ENCODE measurements at places on chromosomes 5 and 9.

DNA sequence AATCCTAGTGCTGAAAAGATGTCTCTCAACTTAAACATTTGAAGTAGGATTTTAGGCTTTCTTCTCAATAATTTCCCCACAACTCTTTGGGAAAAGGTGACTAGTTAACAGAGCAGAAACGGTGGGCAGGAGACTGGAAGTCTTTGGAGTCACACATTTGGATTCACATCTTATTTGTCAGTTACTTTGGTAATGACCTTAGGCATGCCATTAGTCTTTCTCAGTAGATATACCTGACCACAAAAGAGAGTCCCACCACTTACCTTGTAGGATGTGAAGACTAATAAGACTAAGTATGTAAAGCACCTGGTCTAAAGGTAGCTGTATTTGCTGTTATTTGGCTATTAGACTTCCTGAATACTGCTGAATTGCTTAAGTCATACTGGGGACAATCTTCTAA, 35.4 kb downstream of the DAP start:
- peaks cover 4% of the 10 kb centered on the region for H3K36me3 ChIP-seq
- H3K27ac ChIP-seq, result peak overlapping the region; percentile 94
- peaks cover 81% of the 10 kb centered on the region for H3K4me1 ChIP-seq

- H3K36me3 ChIP-seq, result no peaks in the 10 kb centered on the region
- no peak overlapping the region for H3K27ac ChIP-seq
- peak; percentile 85 for DNase-seq
- peaks cover 42% of the 10 kb centered on the region for H3K4me1 ChIP-seq
- peaks cover 5% of the 10 kb centered on the region for H3K27me3 ChIP-seq
These were observed 4.8 kb upstream of the ST6GALNAC4 start for GRCh38 chr9:127921557-127922120.

GRCh38 chr9:69468380-69468779, 143.4 kb downstream of the ENTREP1 start:
- H3K4me3 ChIP-seq, result no peak overlapping the region
- DNase-seq, result no peak
- H3K4me1 ChIP-seq, result no peaks in the 10 kb centered on the region

DNA sequence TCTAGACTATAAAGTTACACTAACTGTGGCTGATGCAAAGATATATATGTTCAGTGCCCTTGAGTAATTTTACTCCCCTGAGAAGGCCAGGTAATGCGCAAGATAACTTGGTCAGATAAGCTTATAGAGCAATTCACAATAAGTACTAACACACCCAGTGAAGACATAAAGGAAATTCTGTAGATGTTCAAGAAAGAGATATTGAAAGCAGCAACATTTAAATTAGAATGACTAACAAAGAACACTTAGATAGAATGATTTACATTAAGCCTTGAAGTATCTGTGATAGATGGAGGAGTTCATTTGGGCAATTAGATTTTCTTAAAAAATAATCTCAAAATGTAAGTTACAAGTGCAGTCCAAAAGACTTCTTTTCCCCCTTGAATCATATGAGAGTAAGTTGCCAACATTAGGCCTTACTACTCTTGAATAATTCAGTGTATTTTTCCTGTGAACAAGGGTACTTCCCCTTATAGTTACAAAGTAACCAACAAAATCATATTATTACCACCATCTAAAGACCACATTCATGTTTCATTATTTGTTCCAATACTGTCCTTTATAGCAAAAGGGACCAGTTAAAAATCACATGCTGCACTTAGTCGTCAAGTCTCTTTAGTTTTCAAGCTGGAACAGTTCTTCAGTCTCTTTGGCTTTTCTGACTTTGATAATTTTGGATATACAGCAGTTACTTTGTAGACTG, 44.4 kb upstream of the ELOVL7 start:
- DNase-seq, result no peak
- no peaks in the 10 kb centered on the region for H3K4me1 ChIP-seq
- no peak overlapping the region for H3K27ac ChIP-seq
- no peaks in the 10 kb centered on the region for H3K27me3 ChIP-seq

DNA sequence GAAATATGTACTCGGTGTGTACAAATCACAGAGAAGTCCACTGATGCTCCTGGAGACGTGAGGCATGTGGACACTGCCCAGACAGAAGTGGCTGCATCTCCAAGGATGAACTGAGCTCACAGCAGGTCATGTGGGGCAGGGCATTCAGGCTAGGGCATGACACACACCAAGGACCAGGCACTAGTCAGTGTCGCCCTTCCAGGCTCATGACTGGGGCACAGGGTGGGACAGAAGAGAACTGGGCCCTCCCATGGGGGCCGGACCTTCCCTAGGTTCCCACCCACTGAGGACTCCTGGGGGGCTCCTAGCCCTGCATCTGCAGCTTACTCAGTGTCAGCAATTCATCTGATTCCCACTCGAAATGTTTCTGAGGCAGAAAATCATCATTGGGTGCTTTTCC, 256.8 kb upstream of the IRX4 start:
- no peak overlapping the region for H3K27ac ChIP-seq
- H3K4me3 ChIP-seq, result no peak overlapping the region
- DNase-seq, result no peak

GRCh38 chr5:16784843-16785791, 151.0 kb downstream of the MYO10 start:
- H3K27ac ChIP-seq, result no peak overlapping the region
- DNase-seq, result no peak
- H3K27me3 ChIP-seq, result no peaks in the 10 kb centered on the region
- peaks cover 12% of the 10 kb centered on the region for H3K4me1 ChIP-seq
- H3K4me3 ChIP-seq, result no peak overlapping the region

DNA sequence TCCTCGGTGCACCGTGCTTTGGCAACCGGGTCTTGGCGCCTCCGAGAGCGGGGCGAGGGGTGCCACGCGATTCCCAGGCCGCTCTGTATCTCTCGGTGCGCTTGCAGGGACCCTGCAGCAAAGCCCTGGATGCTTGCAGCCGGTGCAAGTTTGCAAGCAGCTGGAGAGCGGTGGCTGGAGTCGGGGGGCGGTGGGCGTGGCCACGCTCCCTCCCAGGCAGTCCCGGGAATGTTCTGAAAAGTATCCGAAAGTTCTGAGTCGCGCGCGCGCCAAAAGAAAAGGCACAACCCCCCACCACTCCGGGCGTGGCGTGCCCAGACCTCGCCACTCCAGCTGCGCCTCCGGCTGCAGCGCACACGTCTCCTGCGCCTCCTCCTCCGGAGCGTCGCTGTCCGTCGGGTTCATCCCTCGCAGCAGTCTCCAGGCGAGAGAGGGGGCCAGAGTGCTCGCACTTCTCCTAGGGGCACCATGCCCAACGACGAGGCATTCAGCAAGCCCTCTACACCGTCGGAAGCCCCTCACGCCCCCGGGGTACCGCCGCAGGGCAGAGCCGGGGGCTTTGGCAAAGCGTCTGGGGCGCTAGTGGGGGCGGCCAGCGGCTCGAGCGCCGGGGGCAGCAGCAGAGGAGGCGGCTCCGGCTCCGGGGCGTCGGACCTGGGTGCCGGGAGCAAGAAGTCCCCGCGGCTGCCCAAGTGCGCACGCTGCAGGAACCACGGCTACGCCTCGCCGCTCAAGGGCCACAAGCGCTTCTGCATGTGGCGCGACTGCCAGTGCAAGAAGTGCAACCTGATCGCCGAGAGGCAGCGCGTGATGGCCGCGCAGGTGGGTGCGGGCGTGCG, at the start of gene DMRT1:
Gene DMRT1, plus strand, starts transcription at position 327 of the 839 bp plus-strand sequence. Its CDS starts 142 bp downstream, at position 469.
- no peak for DNase-seq
- no peaks in the 10 kb centered on the region for H3K36me3 ChIP-seq
- H3K27ac ChIP-seq, result no peak within 1 kb of the TSS
- H3K27me3 ChIP-seq, result peaks cover 27% of the 10 kb centered on the region
- H3K4me1 ChIP-seq, result no peaks in the 10 kb centered on the region

GRCh38 chr9:109585796-109586195, 87.7 kb upstream of the PTPN3 start:
- H3K4me1 ChIP-seq, result peaks cover under 1% of the 10 kb centered on the region
- H3K36me3 ChIP-seq, result no peaks in the 10 kb centered on the region
- no peak overlapping the region for H3K4me3 ChIP-seq
- DNase-seq, result no peak
- H3K27ac ChIP-seq, result no peak overlapping the region
- no peaks in the 10 kb centered on the region for H3K27me3 ChIP-seq

- H3K27me3 ChIP-seq, result no peaks in the 10 kb centered on the region
- H3K4me1 ChIP-seq, result peaks cover 9% of the 10 kb centered on the region
- no peaks in the 10 kb centered on the region for H3K36me3 ChIP-seq
- H3K4me3 ChIP-seq, result no peak overlapping the region
- no peak for DNase-seq
- H3K27ac ChIP-seq, result peak overlapping the region; percentile 30
These were observed 35.0 kb upstream of the LIFR start for GRCh38 chr5:38591523-38591849.

- no peak for DNase-seq
- H3K36me3 ChIP-seq, result no peaks in the 10 kb centered on the region
- no peak overlapping the region for H3K4me3 ChIP-seq
- H3K4me1 ChIP-seq, result peaks cover 9% of the 10 kb centered on the region
- no peaks in the 10 kb centered on the region for H3K27me3 ChIP-seq
These were observed 12.0 kb upstream of the PHYKPL start for GRCh38 chr5:178244576-178244975.

DNA sequence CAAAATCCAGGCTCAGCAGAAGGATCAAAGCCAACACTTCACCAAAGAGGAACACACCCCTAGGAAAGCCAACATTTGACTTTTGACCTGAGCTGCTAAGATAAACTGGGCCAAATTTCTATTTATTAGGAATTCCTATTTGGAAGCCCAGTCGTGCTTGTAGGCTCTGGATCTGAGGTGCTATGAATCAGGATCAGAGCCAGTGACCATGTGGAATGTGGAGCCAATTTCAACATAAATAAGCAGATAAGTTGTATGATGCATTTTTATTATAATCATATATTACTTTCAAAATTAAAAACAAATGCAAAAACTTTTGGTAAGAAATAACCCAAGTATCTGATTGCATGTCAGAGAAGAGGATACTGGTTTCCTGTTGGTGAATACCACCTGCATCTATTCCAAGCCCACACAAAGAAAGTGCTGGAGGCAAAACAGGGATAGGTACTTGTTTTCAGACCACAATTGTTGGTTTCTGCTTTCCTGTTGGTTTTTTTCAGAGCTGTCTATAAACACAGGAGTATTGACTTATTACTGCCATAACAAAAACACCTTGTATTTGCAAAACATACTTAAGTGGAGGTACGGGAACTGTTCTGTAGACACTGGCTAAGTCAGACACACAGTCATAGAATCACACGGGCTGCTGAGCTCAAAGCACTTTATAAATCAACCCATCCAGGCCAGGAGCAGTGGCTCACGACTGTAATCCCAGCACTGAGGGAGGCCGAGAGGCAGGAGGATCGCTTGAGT, 52.8 kb downstream of the ARL15 start:
- H3K4me1 ChIP-seq, result peaks cover 9% of the 10 kb centered on the region
- H3K27ac ChIP-seq, result no peak overlapping the region
- H3K4me3 ChIP-seq, result no peak overlapping the region
- no peaks in the 10 kb centered on the region for H3K27me3 ChIP-seq
- no peaks in the 10 kb centered on the region for H3K36me3 ChIP-seq
- DNase-seq, result no peak

DNA sequence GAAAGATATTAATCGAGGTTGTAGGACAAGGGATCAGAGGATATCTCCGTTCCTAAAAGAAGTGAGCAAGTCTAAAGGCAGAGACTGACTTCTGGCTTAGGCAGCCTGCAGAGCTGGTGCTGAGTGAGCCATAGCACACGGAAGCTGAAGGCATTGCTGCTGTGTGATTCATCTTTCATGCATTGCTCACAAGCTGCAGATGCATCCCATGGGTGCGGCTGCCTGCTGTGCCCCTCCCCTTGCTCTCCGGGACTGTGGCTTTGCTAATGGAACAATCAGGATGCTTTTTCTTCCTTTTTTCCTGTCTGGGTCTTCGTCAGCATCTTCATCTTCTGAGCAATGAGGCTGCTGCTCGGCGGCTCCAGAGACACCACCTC, 341.4 kb downstream of the DIRAS2 start:
- peak; percentile 80 for DNase-seq
- H3K4me3 ChIP-seq, result no peak overlapping the region

- no peaks in the 10 kb centered on the region for H3K36me3 ChIP-seq
- no peak overlapping the region for H3K27ac ChIP-seq
- H3K4me1 ChIP-seq, result no peaks in the 10 kb centered on the region
- H3K27me3 ChIP-seq, result no peaks in the 10 kb centered on the region
- peak; percentile 38 for DNase-seq
These were observed 249.9 kb upstream of the PANK3 start for GRCh38 chr5:168829044-168829443.

- H3K27ac ChIP-seq, result peak overlapping the region; percentile 28
- DNase-seq, result peak; percentile 88
- no peaks in the 10 kb centered on the region for H3K27me3 ChIP-seq
- H3K4me3 ChIP-seq, result no peak overlapping the region
- peaks cover 100% of the 10 kb centered on the region for H3K36me3 ChIP-seq
These were observed 121.3 kb downstream of the DAB2IP start for GRCh38 chr9:121772600-121773285.
